ENCODE measurements at places on chromosomes 13 and 19.

DNA sequence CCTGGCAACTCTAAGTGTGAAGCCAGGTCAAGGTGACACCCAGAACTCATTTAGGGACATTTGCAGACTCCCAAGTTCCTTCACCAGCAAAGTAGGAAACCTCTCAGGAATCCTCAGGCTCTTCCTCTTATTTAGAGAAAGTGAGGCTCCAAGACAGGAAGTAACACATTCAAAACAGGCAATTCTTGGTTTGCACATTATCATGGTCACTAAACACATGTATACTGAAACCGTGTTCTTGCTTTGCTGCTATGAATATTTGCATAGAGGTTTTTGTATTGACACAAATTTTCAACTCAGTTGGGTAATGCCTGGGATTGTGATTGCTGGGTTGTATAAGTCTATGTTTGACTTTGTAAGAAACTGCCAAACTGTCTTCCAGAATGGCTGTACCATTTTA is 13.2 kb upstream of the URI1 start:
- no peak for DNase-seq

DNA sequence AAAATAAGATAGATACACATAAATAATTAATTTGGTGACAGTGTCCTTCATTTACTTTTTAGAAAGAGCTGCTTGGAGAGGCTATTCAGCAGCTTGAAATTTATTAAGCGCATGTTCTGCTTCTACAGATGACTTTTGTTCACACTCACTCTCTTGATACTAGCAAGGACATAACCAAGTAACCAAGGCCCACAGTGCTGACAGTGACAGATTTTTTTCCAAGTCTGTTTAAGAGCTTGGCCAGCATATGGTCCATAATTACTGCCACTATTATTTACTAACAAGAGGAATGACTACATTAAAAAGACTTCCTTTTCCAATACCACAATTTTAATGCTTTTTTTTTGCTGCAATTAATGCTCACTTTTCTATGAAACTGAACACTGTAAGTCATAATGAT is 673.7 kb upstream of the MIR17HG start:
- no peak for DNase-seq

GRCh38 chr19:29271341-29271740 is 58.4 kb upstream of the UQCRFS1 start:
- DNase-seq = no peak

- no peak for DNase-seq
Measured at GRCh38 chr13:44004878-44005277, 125.2 kb downstream of the LACC1 start.

GRCh38 chr13:51275101-51275500 is 52.9 kb downstream of the FAM124A start:
- DNase-seq = no peak

GRCh38 chr13:106083620-106084350 is 451.7 kb downstream of the EFNB2 start:
- DNase-seq = peak; percentile 43
